ENCODE measurements at places on chromosomes 5 and 9. TPM values are rescaled to one million over a fixed set of nuclear protein-coding genes. Genes with fewer than 3 reads are reported as not detected.

Gene CCDC171
- 3.8 TPM for total RNA-seq

Gene ANKRD18B
- total RNA-seq: not detected

Gene MZB1
- total RNA-seq: 0.95 TPM

Gene STING1
- 39.1 TPM for total RNA-seq

Gene CDH9
- not detected for total RNA-seq

Gene TERT
- not detected for total RNA-seq

Gene CDO1
- total RNA-seq: 8.8 TPM

Gene ANKRD34B
- total RNA-seq: not detected

Gene OTP
- not detected for total RNA-seq

Gene HTR1A
- not detected for total RNA-seq

Gene JMY
- 10.7 TPM for total RNA-seq

Gene OBP2B
- not detected for total RNA-seq

Gene CDKN2B-AS1
- not detected for total RNA-seq

Gene SLC27A6
- total RNA-seq: 11.3 TPM

Gene DBN1
- total RNA-seq: 14.9 TPM

Gene PRDM9
- not detected for total RNA-seq

Gene CA9
- 1.1 TPM for total RNA-seq

Gene FASTKD3
- total RNA-seq: 10.9 TPM

Gene GFI1B
- total RNA-seq: not detected

Gene MOB3B
- total RNA-seq: 4.1 TPM

Gene ZSWIM6
- total RNA-seq: 12.6 TPM

Gene GHR
- 17.1 TPM for total RNA-seq

Gene BTNL8
- not detected for total RNA-seq

Gene PAIP2
- total RNA-seq: 198 TPM

Gene SCAI
- 15.8 TPM for total RNA-seq

Gene SFXN1
- total RNA-seq: 84.4 TPM

Gene IL13
- total RNA-seq: 0.61 TPM

Gene GCNT1
- 0.79 TPM for total RNA-seq

Gene GPR150
- 0.74 TPM for total RNA-seq

Gene LYSMD3
- total RNA-seq: 8.4 TPM

Gene GNAQ
- total RNA-seq: 63.2 TPM

Gene CDC37L1
- total RNA-seq: 16.5 TPM

Gene BARHL1
- total RNA-seq: not detected

Gene EPB41L4B
- 27.3 TPM for total RNA-seq

Gene KCNT1
- 0.28 TPM for total RNA-seq

Gene ENC1
- 4.0 TPM for total RNA-seq

Gene TAF11L5
- total RNA-seq: not detected

Gene SNX24
- total RNA-seq: 5.0 TPM

Gene FAF2
- 41.0 TPM for total RNA-seq

Gene TMEM232
- total RNA-seq: 6.1 TPM

Gene PTGER4
- 89.6 TPM for total RNA-seq

Gene IGFBPL1
- 5.2 TPM for total RNA-seq

Gene NEURL1B
- 44.0 TPM for total RNA-seq

Gene RGMB
- total RNA-seq: 14.4 TPM

Gene GLDC
- total RNA-seq: 0.61 TPM

Gene PRXL2C
- 9.9 TPM for total RNA-seq

Gene C5orf52
- not detected for total RNA-seq

Gene PCDHGB6
- total RNA-seq: 13.6 TPM

Gene FOXD4L4
- 0.06 TPM for total RNA-seq
